ENCODE measurements at places on chromosomes 3 and 15.

DNA sequence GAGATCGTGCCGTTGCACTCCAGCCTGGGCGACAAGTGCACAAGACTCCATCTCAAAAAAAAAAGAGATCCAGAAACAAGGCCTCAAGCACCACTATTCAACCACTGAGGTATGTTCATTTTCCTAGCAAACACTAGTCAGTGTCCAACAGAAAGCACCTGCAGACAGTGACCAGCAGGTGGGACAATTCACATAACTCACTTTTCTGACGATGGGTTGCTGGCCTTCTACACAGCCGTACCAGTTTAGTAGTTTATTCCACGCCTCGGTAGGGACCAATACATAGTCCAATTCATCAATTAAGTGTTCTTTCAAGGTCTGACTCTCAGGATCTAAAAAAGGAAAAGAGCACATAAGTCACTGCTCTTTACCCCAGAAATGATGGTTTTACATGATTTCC is 12.4 kb downstream of the USP4 start:
- DNase-seq = no peak

DNA sequence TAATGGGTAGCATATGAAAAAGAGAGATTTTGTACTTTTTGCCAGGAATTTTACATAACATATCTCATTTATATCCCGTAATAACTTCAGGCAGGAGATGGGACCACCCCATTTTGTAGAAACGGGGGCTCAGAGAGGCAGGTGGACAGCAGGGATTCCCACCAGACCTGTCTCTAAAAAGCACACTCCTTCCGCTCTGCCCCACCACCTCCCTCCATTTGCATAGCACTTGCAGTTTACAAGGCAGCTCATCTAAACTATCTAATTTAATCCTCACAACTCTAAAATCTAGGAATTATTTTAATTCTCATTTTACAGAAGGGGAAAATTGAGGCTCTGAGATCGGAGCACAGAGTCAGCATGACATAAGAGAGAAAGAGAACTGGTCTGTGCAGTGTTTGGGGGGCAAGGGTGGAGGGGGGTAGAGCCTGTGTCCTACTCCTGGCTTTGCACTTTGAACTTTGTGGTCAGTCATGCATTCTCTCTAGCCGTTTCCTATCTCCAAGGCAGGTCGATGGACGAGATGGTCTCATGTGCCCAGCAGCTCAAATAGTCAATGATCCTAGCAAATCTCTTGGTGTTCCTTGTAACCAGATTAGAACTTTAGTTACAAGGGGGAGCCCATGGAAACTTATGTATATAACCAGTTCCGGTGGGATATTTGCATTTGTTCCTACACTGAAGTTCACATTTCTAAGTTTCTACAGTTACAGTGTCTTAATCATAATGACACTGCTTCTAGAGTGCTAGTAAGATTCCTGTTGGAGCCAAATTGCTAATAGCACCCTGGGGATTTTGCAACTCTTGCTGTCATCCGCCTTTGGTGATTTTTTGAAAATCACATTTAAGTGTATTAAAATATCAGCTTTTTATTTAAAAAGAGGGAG is 18.6 kb downstream of the CRYGS start:
- DNase-seq = no peak

DNA sequence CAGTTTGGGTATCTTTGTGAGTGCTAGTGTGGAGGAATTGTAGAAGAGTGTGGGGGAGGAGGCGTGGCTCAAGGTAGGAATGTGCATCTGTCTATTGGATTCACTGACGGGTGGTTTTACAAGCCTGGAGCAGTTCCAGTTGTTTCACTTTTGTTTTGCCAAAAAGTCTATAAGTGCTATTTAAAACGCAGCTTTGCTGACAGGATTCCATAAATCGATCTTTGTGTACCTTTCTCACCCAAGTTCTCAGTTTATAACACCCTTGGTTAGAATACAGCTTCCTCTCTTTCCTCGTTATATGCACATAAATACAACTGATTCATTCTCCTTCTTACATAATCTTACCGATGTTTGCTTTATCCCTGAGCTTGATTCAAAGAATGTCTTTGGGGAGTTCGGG is 123.2 kb upstream of the UBE2E2 start:
- no peak for DNase-seq

GRCh38 chr3:128547368-128547987 is 54.5 kb upstream of the GATA2 start:
- no peak for DNase-seq

DNA sequence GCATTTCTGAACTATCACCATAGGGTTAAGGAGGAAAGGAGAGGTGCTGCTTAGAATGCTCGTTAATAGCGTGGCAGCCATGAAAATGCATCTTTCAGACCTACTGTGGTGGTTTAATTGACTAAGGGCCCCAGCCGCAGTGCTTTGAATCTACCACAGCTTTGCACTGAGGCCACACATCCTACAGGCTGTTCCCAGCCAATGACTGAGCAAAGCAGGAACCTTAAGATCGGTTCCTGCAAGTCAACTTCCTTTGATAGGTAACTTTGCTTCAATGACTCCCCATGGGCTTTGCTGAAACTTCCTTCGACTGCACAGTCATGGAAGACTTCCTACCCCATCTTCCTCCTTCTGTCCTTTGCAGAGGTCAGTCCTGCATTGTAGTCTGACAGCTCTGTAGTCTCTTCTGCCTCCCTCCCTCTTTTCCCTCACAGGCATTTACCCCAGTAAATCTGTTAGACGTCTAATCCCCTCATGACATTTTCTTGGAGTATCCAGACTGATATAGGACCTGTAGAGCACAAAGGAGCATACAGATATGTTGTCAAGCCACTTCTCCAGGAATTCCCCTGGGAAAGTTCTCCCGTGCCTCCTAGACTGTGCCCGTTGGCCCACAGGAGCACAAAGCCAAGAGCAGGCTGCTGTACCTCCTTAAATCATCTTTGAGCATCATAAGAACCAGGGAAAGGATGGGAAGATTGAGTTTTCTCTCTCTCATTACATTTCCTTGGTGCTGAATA is 2.6 kb upstream of the BCL2A1 start:
- peak; percentile 50 for DNase-seq

- no peak for DNase-seq
Observed at GRCh38 chr3:152196782-152197181, 71.9 kb upstream of the MBNL1 start.

GRCh38 chr15:81398910-81399551 is 25.0 kb upstream of the TMC3 start:
- no peak for DNase-seq
